ENCODE measurements at places on chromosomes 6 and 20.
A peak's percentile ranks its signal among the peaks of the same experiment; 100 is the strongest.

DNA sequence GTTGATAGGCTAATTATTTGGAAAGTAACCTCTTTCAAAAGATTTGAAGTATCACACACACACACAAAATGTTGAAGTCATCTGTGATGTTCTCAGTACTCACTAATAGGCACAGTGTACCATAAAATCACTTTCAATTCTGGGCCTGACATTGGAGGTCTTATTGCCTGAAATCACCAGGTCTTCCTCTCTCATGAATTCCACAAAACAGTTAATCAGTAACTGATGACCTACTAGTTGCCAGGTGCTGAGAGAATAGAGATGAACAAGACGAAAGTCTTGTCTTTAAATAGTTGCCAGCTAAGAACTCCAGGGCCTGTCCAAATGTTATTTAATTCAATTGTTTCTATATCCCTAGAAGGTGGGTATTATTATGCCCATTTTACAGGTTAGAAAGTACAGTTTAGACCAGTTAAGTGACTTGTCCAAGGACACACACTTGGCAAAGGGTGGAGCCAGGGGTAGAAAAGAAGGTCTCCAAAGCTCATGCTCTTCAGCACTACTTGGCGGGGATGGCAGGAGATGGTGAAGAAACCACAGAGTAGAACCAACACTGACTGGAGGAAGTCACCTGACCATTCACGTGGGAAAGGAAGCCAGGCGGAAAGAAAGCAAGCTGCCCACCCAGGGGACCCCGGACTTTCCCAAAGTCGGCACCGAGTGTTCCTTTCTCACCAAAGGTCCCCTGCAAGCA is 116.4 kb downstream of the KIF6 start:
- DNase-seq = no peak

GRCh38 chr6:152391179-152391880 is 245.8 kb downstream of the SYNE1 start:
- DNase-seq = no peak

GRCh38 chr20:51331481-51331880 is 211.0 kb downstream of the NFATC2 start:
- peak; percentile 23 for DNase-seq

- no peak for DNase-seq
Observed at GRCh38 chr6:80789912-80790570, 683.6 kb downstream of the BCKDHB start.

DNA sequence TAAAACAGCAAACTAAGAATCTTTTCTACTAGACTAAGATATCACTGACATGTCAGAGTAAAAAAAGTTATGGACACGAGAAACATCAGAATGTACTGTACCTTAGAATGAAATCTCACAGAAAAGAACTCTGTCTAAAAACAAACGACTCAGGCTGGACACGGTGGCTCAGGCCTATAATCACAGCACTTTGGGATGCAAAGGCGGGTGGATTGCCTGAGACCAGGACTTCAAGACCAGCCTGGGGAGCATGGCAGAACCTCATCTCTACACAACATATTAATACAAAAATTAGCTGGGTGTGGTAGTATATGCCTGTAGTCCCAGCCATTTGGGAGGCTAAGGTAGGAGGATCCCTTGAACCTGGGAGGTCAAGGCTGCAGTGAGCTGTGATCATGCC is 122.6 kb downstream of the PRND start:
- DNase-seq = no peak

DNA sequence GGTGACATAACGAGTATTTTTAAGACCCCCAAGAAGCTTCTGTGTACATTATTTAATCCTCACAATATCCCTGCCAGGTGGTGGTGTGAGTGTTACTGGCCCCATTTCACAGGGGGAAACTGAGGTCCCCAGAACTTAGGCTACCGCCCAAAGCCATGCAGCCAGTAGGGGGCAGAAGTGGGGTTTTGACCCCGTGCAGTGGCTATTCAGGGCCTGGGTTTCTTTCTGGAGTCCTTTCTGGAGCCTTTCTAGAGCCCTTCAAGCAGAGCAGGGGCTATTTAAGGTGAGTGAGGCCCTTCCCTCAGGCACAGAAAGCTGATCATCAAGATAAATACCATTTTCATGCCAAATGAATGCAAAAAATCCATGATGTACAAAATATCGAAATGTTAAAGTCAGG is 59.0 kb downstream of the CTCFL start:
- DNase-seq = no peak

DNA sequence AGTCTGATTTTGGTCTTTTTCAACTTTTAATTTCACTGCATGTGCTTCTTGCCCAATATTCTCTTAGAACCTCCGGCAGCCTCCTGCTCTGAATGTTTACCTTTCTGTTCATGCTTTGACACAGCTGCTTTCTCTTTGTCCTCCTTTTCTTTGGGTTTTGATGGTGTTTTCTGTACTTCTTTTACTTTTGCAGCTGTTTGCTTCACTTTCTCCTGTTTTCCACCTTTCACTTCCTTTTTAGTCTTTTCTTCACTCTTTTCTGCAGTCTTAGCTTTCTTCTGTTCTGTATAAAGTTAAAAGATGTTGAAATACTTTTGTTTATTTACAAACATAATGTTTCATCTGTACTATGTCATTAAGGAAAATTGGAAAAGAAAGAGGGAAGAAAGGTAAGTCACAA is 133.1 kb downstream of the TRDN start:
- no peak for DNase-seq

DNA sequence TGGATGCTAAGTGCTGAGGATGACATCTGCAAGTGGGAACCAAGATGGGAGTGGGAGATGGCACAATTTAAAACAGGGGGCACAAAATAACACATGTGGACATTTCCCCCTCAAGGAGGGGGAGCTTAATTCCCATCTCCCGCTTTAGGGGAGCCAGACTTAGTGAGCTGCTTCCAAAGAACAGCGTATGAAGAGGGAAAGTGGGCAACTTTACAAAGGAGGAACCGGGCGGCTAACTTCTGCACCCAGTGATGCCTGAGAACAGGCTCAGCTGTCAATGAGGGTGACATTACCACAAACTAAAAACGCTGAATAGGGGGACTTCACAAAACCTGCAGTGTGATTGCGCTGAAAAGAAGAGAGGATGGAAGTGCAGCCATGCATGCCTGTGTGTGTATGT is 95.5 kb upstream of the NXT1 start:
- DNase-seq = no peak

GRCh38 chr6:42295181-42295580 is 77.5 kb upstream of the MRPS10 start:
- DNase-seq = no peak

GRCh38 chr20:43231829-43232228 is 42.1 kb upstream of the PTPRT start:
- DNase-seq = no peak

DNA sequence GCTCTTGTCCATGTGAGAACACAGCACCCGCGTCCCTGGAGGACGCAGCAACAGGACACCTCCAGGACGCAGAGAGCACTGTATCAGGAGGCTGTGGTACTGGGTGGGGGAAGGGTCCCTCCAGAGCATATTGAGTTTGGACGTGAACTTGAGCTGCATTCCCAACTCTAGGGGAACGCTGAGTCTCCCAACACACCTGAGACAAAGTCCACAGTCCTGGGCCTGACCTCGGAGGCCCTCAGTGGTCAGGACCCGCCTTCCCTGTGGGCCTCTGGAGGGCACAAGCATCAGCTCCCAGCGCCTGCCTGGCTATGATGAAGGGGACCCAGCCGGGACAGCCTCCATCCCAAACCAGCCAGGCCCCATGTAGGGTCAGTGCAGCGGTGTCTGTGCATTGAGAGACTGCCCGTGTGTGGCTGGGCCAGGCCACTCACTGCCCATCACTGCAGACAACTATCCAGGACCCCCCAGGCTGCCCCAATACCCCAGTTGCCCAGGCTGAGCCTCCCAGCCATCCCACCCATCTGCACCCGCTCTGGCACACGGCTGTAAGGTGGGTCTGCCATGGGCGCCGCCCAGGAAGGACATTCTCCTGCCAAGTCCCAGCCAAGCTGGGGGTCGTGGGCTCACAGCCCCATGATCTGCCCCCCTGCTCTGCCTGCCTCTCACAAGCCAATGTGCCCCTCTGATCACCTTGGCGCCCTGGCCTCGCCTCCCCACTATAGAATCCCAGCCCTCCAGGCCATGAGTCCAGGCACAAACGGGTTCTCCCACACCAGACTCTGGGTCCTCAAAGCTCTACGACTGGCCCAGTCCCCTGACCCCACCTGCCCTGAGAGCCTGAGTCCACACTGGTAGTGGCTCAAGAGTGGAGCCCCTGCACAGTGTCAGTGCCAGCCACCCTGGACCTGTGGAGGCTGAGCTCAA is 115.7 kb downstream of the TAF4 start:
- DNase-seq = no peak

GRCh38 chr20:33176101-33176500 is 8.1 kb downstream of the BPIFA2 start:
- no peak for DNase-seq

DNA sequence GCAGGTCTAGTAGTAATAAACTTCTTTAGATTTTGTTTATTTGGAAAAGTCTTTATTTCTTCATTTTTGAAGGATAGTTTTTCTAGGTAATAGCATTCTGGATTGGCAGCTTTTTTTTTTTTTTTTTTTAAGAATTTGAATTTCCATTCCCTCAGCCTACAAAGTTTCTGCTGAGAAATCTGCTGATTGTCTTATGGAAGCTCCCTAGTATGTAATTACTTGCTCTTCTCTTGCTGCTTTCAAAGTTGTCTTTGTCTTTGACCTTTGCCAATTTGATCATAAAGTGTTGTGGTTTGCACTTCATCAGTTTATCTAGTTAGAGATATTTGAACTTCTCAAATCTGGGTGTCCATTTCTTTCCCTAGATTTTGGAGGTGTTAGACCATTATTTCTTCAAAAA is 82.2 kb upstream of the GMDS start:
- no peak for DNase-seq

GRCh38 chr6:50217841-50218240 is 168.1 kb upstream of the DEFB112 start:
- DNase-seq = no peak

DNA sequence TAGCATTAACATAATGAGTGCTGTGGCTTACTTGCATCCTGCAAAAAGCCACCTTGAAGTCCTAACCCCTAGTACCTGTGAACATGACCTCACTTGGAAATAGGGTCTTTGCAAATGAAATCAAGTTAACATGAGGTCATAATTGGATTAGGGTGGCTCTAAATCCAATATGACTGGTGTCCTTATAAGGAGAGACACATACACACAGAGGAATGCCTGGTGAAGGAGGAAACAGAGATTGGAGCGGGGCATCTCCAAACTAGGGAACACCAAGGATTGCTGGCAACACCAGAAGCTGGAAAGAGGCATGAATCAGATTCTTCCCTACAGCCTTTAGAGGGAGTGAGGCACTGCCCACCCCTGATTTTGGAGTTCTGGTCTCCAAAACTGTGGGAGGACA is 17.6 kb upstream of the RPS6KA2 start:
- DNase-seq = no peak

GRCh38 chr20:39855056-39855455 is 834.0 kb downstream of the MAFB start:
- no peak for DNase-seq

DNA sequence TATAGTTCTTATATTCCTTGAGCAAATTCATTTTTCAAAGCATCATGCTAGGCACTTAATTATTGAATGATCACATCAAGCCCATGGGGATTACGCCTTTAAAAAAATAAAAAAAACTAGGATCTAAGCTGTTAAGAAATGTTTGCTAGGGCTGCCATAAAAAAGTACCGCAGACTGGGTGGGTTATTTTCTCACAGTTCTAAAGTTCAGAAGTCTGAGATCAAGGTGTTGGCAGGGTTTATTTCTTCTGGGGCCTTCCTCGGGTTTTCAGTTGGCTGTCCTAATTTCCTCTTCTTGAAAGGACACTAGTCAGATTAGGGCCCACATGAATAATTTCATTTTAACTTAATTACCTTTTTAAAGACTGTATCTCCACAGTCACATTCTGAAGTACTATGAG is 165.6 kb upstream of the RIMS1 start:
- no peak for DNase-seq

- DNase-seq = no peak
Observed at GRCh38 chr6:74137911-74138310, 441.9 kb downstream of the CD109 start.

GRCh38 chr6:63750400-63750799 is 114.8 kb downstream of the PHF3 start:
- DNase-seq = no peak

GRCh38 chr20:30168025-30168799 is 1089.3 kb upstream of the DEFB115 start:
- no peak for DNase-seq

DNA sequence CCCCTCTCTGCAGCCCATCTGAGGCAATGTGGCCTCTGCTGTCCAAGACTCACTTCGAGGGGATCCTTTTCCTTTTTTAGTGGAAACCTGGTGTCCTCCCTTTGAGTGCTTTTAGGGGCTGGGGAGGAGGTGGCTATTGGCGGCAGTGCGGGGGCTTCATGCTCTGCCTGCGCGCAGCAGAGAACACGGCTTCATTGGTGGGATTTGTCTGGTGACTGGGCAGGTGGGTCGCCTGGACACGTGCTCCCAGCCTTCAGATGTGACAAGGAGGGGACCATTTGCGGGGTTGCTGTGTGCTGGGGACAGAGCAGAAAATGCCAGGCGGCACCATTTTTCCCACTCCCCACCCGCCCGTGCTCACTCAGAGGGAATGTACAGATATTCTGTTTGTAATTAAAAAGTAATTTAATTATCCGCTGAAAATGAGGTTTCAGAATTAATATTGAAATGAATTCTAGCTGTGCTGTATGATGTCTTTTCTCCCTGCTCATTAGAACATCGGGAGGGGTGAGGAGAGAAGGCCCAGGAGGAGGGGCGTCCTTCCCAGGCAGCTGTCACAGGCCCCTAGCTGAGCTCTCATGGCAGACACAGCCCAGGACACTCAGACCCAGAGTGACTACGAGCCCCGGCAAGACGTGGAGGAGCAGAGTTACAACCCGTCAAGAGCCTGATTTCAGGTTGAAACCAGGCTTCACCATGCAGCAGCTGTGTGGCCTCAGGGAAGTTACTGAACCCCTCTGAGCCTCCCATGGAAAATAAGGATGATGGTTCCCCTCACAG is 417.2 kb upstream of the SULF2 start:
- no peak for DNase-seq

GRCh38 chr20:50715694-50716093 is 15.7 kb upstream of the PARD6B start:
- DNase-seq = no peak

DNA sequence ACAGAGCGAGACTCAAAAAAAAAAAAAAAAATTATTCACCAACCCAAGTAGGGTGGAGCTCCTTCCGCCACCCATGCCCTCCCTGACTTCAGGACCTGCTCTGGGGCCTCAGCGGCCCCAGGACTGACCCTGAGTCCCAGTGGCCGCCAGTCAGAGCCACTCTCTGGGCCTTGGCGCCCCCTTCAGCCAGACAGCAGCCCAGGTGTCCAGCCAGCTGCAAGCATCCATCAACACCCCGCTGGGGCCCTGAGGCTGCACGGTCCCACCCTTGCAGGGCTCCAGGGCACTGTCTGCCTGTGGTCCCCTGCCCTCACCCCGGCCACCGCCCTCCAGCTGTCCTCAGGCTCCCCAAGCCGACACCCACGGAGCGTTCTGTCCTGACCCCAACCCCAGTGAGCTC is 11.4 kb upstream of the KCNQ2 start:
- no peak for DNase-seq

DNA sequence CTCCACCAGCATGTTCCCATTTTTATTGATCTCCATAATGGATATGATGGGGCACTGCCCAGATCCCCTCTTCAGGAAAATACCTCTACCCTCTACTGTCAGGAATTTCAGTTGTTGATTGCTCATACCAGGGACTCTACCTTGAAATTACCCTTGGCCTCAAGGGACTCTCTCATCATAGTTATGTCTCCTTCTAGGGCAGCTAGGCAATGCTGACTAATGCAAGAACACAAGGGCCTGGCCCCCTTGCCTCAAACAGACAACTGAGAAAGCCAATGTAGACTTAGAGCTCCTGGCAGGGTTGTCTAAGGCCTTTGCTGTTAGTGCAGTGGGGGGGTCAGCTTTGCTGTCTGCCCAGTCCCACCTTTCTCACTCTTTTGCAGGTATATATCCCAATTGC is 493.1 kb downstream of the BTBD3 start:
- DNase-seq = no peak

Data from amniotic stem cell (primary cell).